ENCODE measurements at places on chromosomes 11 and 22. TPM values are rescaled to one million over a fixed set of nuclear protein-coding genes. Genes with fewer than 3 reads are reported as not detected.

The CTSC gene
- 103 TPM for total RNA-seq

The MMP13 gene
- total RNA-seq = not detected

The GLYAT gene
- not detected for total RNA-seq

The OR6T1 gene
- not detected for total RNA-seq

The SMARCB1 gene
- 60.2 TPM for total RNA-seq

The FOXRED2 gene
- 6.1 TPM for total RNA-seq

The POTEH gene
- not detected for total RNA-seq

The DNAJB7 gene
- total RNA-seq = not detected

The WT1 gene
- total RNA-seq = not detected

The DAGLA gene
- total RNA-seq = 2.4 TPM

The CEP126 gene
- total RNA-seq = 9.1 TPM

The ARHGAP8 gene
- total RNA-seq = 9.8 TPM

The SPI1 gene
- total RNA-seq = 34.9 TPM

DNA sequence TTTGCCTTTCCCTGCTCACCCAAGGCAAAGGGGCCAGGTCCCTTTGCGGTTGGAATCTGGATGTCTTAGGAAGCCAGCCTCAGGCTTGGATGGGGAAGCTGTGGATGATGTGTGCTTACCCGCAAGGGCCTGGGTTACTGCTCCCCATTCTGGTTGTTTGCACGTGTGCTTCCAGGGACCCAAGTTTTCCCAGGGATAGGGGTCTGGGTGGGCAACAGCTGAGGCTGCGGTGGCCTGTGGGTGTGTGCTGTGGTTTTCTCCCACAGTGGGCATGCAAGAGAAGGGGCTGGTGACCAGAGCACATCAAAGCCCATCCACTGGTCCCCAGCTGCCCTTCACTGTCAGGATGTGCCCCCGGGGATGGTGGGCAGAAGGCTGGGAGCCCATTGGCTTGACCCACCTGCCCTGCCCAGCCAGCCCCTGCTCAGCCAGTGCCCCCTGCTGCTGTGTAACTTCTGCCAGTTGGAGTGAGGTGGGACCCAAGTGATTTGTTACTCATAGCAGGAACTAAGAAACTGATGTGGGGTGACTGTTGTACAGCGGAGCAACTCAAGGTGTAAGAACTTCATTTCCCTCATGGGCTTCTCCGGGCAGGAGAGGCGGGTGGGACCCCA is 3.3 kb downstream of the CAPN5 start:
- H3K27ac ChIP-seq = no peak overlapping the region
- H3K27me3 ChIP-seq = no peaks in the 10 kb centered on the region
- DNase-seq = no peak
- no peak overlapping the region for H3K4me3 ChIP-seq

DNA sequence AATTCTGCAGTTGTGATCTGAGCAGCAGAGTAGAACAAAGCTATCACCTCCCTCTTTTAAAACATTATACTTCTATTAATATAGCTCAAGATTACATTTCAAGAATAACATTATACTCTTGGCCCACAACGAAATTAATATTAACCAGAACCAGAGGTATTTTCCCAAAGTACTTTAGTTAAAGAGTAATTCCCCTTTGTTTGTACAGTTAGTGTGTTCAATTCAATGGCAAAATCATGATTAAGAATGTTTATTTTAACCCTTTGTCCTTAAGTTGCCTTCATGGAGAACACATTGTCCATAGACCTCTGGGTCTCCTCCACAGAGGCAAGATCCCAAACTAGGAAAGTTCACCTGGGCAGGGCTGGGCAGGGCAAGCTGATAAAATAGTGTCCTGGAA is 88.0 kb upstream of the CSNK2A3 start:
- H3K27ac ChIP-seq = no peak overlapping the region
- no peak for DNase-seq
- no peaks in the 10 kb centered on the region for H3K4me1 ChIP-seq
- H3K36me3 ChIP-seq = no peaks in the 10 kb centered on the region
- no peak overlapping the region for H3K4me3 ChIP-seq

DNA sequence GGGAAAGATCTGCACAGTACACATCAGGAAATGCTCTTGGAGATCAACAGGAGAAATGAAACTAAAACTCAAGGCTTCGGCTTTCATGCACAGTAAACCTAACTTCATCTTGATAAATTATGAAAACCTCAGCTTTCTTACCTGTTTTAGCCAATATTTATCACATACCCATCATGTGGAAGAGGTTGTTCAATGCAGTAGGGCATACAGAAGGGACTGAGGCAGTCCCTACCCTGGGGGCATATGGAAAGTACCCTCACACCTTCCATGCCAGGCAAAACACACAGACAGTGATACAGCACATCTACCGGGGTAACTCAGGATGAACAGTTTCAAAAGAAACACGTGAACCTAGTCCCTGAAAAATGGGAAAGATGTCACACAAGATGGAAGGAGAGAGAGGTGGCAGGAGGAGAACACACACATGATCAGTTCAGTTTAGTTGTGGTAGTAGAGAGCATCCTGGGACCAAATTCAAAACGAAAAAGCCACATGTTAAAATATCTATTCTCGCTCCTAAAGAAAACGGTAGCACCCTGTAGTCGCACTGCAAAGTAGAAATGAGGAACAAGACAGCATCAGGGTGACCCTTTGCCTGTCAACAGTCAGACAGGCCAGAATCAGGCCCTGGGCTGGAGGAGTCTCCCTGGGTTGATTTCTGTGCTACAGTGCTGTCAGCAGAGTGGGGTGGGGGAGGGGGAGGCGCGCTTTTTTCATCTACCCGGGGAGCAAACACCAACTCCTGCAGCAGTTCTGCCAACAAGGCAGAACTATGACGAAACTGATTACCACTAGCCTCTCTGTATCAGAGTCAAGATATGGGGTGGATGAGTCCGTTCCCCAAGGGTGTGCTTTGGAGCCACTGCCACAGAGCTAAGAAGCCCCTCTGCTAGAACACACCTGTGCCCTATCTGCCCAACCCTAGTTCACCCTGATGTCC is 1.3 kb downstream of the HIRA start:
- DNase-seq = no peak
- H3K27ac ChIP-seq = peak overlapping the region; percentile 6
- H3K4me1 ChIP-seq = peaks cover 9% of the 10 kb centered on the region
- H3K27me3 ChIP-seq = no peaks in the 10 kb centered on the region
- H3K4me3 ChIP-seq = peak overlapping the region; percentile 96

GRCh38 chr11:48043111-48043990 is 63.0 kb downstream of the PTPRJ start:
- no peak overlapping the region for H3K4me3 ChIP-seq
- H3K4me1 ChIP-seq = no peaks in the 10 kb centered on the region
- H3K27me3 ChIP-seq = no peaks in the 10 kb centered on the region

DNA sequence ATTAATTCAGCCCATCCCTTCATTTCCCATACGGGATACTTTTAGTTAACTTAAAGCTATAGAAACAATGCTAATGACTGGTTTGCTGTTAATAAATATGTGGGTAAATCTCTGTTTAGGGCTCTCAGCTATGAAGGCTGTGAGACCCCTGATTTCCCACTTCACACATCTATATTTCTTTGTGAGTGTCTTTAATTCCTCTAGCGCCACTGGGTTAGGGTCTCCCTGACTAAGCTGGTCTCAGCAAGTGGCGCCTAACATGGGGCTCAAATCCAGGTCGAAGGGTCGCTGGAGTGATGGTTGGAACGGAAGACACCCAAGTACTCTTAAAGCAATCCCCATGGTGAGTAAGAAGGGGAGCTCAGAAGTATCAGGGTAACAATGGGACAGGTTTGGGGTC is 14.4 kb upstream of the OOSP1 start:
- no peak overlapping the region for H3K27ac ChIP-seq
- no peaks in the 10 kb centered on the region for H3K36me3 ChIP-seq
- no peak overlapping the region for H3K4me3 ChIP-seq
- no peak for DNase-seq
- H3K4me1 ChIP-seq = no peaks in the 10 kb centered on the region

DNA sequence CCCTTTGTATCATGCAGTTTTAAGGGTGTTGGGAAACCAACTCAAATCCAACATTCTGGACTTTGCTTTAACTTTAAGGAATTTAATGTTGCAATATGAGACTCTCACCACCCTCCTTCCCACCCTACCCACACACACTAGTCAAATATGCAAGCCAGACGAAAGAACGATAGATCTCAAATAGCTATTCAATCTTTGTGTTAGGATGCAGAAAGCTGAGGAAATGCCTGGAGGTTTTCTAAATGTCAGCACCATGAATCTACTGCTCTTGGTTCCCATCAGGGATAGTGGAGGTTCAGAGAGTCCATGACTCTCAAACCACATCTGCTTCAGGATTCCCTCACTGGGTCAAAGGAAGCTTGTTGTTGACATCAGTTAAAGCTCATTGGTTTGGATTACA is 33.7 kb downstream of the EXPH5 start:
- no peak overlapping the region for H3K27ac ChIP-seq
- no peaks in the 10 kb centered on the region for H3K27me3 ChIP-seq
- no peaks in the 10 kb centered on the region for H3K4me1 ChIP-seq
- H3K36me3 ChIP-seq = no peaks in the 10 kb centered on the region
- no peak for DNase-seq
- H3K4me3 ChIP-seq = no peak overlapping the region

- H3K27ac ChIP-seq = no peak overlapping the region
- peaks cover 12% of the 10 kb centered on the region for H3K4me1 ChIP-seq
- no peaks in the 10 kb centered on the region for H3K36me3 ChIP-seq
- no peaks in the 10 kb centered on the region for H3K27me3 ChIP-seq
- no peak overlapping the region for H3K4me3 ChIP-seq
Measured at GRCh38 chr22:44365191-44365590, 52.4 kb upstream of the SHISAL1 start.

GRCh38 chr22:20982563-20982882 is 426 bp downstream of the LZTR1 start:
- no peaks in the 10 kb centered on the region for H3K36me3 ChIP-seq
- peaks cover 4% of the 10 kb centered on the region for H3K4me1 ChIP-seq
- H3K27ac ChIP-seq = peak overlapping the region; percentile 92
- H3K27me3 ChIP-seq = no peaks in the 10 kb centered on the region
- DNase-seq = no peak

- no peaks in the 10 kb centered on the region for H3K36me3 ChIP-seq
- no peak for DNase-seq
- no peak overlapping the region for H3K4me3 ChIP-seq
- no peaks in the 10 kb centered on the region for H3K4me1 ChIP-seq
- H3K27ac ChIP-seq = no peak overlapping the region
Measured at GRCh38 chr11:43376065-43376464, 17.3 kb downstream of the TTC17 start.

DNA sequence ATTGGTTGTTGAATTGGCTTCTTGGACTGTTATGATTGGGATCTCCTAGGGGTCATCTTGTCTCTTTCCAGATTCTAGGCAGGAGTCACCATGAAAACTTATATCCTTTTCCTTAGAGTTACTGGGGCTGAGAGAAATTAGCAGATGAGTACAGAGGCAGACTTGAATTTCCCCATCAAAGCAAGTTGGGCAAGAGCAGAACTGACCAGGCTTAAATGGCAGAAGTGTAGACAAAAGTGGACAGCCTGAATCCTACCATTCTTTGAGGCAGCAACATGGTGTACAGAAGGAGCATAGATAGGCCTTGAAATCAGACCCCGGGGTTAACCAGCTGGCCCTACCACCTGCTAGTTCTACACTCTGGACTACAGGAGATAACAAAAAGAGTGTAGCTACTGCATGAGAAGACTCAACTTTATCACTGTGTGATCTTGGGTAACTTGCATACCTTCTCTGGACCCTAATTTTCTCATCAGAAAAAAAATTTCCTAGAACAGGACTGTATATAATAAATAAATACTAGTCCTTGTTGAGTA is 427.4 kb upstream of the CADM1 start:
- H3K4me1 ChIP-seq = no peaks in the 10 kb centered on the region
- no peak overlapping the region for H3K4me3 ChIP-seq
- H3K27ac ChIP-seq = no peak overlapping the region
- H3K27me3 ChIP-seq = no peaks in the 10 kb centered on the region
- DNase-seq = no peak

GRCh38 chr11:97259884-97260283 is 870.1 kb downstream of the JRKL start:
- no peak for DNase-seq
- H3K4me1 ChIP-seq = no peaks in the 10 kb centered on the region
- H3K27me3 ChIP-seq = no peaks in the 10 kb centered on the region
- no peak overlapping the region for H3K4me3 ChIP-seq
- peaks cover 4% of the 10 kb centered on the region for H3K36me3 ChIP-seq

DNA sequence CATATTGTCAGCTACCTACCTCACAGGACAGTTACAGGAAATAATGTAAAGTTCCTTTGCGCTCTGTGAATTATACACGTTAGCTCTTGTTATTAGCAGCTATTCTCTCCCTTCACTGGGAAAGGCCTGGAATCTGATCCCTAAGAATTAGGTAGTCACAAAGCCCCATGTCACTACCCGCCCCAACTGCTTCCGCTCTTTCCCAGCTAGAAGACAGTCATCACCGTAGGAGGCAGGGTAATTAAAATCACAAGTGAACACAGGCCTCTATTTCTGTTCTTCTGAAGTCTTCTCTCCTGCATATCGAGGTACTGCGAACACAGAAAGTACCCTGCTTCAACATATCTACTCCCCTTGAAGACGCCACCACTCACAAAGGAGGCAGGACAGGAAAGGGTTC is 12.6 kb upstream of the AHNAK start:
- peaks cover 29% of the 10 kb centered on the region for H3K4me1 ChIP-seq
- no peaks in the 10 kb centered on the region for H3K27me3 ChIP-seq
- H3K4me3 ChIP-seq = no peak overlapping the region

DNA sequence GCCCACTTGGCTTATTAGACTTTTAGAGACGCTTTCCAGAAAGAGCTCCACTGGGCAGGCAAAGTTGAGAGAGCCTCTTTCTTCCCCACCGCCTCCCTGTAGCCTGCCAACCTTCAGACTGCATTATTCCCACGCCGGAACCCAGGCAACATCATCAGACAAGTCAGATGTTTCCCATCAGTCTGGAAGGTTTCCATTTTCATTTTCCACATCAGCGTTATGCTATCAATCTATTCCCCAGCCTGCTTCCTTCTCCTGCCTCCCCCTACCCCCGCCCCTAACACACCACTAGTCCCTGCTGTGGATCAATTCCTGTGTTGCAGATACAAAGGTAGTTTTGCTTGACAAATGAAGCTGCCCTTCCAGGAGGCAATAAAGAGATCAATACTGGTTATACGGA is 184.8 kb downstream of the DSCAML1 start:
- no peak overlapping the region for H3K27ac ChIP-seq
- H3K4me1 ChIP-seq = no peaks in the 10 kb centered on the region
- H3K27me3 ChIP-seq = no peaks in the 10 kb centered on the region
- H3K36me3 ChIP-seq = no peaks in the 10 kb centered on the region
- DNase-seq = no peak

- H3K4me1 ChIP-seq = peaks cover 20% of the 10 kb centered on the region
- H3K27ac ChIP-seq = peak overlapping the region; percentile 91
- peak overlapping the region; percentile 97 for H3K4me3 ChIP-seq
- DNase-seq = no peak
- no peaks in the 10 kb centered on the region for H3K36me3 ChIP-seq
Measured at GRCh38 chr22:37639771-37640590, 512 bp downstream of the SH3BP1 start.

Data from breast epithelium (tissue), 4 donors.